ENCODE measurements at places on chromosomes 7 and 10.

DNA sequence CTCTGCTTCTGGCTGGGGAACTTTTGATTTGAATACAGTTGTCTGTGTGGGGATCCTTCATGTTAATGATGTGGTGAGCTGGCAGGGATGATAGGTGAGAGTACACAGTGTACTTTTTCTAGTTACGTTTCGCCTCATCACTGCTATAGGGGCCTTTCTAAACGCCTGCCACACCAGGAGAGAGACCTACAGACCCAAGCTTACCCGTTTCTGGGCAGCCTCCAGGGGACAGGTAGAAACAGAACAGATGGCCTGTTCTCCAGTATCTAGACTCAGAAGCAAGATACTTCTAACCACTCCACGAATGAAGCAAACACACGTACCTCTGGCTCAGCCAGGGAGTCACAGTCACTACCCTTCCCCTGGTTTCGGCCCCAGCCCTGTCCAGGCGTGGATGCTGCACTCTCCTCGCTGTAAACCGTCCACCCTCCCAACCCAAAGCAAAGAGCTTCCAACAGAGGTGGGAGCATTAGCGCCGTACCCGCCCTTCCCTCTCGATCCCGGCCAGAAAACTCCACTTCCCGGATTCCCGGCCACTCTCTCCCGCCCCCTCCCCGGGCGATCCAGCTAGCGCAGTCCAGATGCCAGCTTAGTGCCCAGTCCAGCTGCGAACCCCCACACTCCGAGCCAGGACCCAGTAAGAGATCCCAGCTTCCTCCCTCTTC lies 1.2 kb downstream of the CCDC6 start:
- DNase-seq = peak; percentile 29

GRCh38 chr7:90165724-90166123 lies 11.5 kb downstream of the STEAP1 start:
- no peak for DNase-seq

DNA sequence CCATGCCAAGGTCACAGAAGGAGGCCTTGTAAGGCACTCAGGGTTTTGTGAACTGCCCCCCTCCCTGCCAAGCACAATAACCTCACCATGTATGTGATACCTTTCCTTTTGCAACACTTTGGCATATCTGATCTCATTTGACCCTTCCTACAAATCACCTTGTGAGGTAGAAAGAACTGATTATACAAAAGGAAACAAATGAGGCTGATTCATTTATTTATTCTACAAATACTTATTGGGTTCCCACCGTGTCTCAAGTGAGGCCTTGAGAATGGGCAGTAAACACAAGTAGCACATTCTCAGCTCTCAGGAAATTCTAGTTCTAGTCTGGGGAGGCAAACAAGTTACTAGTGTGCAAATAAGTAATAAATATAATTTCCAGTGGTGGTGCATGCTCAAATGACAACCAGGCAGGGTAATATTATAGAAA lies 19.6 kb downstream of the PLCE1 start:
- no peak for DNase-seq

DNA sequence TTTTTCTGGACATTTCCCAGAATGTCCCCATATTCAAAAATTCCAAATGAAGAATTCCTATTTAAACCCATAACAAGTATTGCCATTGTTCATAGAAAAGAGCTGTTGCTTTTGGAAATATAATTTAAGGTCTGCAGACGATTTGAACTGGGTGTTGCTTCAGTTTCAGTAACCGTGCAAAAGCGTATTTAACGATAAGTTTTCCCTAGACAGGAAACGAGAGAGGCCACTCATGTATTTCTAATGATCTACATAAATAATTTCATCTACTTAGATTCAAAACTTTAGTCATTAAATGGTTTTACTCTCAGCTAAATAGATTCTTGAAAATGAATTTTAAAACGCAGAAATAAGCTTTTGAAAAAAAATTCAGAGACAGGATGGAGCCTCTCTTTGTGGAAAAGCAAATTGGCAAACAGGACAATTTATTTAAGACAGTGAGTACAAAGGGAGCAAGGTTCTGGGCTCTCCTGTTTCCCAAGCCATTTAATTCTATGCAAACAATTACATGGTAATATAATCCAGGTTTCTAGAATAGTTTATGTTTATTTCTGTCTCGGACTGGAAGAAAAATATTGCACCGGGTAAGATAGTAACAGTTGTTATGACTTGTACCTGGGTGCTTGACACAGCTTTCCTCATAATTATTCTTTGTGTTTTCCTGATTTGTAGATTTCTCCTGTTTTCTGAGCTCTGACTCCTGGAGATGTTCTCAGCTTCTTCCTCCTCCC lies 263.0 kb downstream of the BAMBI start:
- DNase-seq = no peak

GRCh38 chr10:123645615-123646014 lies 20.5 kb upstream of the GPR26 start:
- no peak for DNase-seq

DNA sequence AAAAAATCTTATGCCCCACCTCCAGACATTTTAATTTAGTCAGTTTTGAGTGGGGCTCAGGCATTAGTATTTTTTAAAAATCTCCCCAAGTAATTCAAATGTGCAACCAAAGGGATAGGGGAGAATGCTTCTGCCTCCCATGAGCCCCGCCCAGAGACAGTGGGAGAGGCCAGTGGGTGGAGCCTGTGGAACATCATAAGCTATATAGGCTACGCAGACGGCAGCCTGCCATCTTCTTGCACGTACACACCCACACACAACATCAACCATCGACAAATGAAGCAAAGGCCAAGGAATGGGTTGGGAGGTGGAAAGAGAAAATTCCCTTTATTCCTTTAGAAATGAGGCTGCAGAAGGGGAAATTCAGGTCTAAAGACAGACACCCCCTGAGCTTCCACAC lies 25.2 kb downstream of the CREB3L2 start:
- DNase-seq = no peak

DNA sequence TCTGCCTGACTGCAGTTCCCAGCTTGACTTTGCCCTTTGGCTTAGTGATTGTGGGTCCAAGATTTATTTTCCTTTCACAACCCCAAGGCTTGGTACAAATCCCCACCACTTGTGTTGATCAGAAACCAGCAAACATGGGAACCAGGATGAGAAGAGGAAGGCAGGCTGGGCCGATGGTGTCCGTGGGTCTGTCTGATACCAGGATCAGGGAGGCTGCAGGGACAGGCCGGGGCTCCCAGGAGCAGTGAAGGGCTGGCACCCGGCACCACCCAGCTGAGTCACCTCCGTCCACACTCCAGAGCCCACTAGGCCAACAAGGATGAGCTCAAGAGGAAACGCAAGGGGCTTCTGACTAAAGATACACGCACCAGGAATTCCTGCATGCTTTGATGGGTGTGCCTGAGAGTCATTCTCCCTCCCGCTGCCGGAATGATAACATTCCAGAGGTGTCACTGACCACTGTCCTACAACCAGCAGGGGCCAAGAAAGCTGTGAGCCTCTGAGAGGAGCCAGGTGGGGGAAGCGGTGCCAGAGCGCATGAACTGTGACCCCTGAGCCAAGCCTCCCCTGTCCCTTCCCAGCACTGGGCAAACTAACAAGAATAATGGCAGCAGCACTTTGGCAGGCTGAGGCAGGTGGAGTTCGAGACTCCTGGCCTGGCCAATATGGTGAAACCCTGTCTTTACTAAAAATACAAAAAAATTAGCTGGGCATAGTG lies 29.2 kb upstream of the PROSER2 start:
- no peak for DNase-seq

DNA sequence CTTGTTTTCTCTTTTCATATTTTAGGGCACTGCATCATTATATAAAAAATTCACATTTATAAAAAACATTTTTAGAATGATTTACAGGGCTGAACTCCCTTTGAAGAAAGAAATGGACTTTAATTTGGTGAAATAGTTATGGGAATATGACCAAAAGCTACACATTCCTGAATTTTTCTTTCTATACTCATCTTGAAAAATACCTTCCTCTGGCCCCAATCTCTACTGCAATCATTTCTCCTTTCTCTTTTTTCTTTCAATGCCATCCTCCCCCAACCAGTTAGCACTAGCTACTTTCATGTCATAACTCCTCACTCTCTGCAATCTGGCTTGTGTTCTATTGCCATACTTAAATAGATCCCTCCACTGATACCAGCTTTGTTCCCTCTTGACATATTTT lies 6.2 kb downstream of the WNT8B start:
- no peak for DNase-seq

DNA sequence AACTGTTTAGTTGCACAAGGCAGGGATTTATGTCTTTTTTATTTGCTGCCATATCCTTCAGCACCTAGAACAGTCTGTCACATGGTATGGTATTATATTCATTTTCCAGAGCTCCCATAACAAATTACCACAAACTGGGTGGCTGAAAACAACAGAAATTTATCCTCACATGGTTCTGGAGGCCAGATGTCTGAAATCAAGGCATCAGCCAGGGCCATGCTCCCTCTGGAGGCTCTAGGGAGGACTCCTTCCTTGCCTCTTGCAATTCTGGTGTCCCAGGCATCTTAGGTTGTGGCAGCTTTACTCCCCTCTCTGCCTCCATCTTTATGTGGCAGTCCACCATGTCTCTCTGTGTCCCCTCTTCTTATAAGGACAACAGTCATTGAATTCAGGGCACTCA lies 43.1 kb downstream of the MET start:
- DNase-seq = no peak

DNA sequence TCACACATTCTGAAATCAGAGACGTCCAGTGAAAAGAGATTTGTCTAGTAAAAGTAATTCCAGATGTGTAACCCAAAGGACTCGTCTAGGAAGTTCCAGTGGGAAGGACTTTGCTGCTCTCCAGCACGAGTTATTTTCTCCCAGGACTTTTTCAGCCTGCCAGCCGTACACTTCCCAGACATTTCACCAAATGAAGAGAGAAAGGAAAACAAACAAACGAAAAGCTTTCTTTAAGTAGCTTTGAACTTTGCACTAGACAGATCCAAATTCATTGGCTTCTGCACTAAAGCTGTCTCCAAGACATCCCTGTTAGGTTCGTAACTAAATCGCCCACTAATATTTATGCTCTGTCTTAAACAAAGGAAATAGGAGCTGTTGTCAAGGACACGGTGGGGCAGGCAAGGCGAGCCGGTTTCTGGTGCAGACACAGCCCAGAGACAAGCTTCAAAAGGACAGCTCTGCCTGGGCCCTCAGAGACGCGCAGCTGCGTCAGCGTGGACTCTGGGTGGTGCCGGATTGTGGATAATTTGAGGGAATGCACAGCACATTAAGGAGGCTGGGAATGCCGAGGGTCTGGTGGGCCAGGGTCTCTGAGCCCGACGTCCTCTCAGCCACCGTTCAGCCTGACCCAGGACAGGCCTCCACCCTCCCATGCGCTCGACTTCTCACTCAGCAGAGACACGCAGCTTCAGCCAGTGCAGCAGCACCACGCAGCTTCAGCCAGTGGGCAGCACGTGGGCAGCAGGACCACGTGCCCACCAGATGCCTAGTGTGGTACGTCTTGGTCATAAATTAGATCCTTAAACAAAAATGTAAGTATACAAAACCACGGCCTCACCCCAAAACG lies 64.1 kb upstream of the INSIG1 start:
- no peak for DNase-seq

DNA sequence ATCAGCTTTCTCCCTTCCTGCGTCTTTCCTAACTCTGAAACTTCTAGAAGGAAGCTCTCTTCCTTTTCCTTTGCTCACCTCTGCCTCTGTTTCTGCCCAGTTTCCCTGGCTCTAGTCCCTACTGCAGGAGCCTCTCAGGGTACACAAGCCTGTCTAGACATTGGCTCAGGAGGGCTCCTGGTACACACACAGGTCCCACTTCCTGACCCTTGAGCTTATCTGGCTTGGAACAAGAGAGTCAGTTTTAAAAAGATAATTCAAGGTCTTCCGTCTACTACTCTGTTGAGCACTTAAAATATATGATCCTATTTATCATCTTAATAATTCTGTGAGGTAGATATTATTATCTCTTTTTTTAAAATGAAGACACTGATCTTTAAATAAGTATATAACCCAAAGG lies 140.7 kb downstream of the RTKN2 start:
- no peak for DNase-seq

GRCh38 chr7:40742270-40742669 lies 607.5 kb downstream of the SUGCT start:
- DNase-seq = no peak

DNA sequence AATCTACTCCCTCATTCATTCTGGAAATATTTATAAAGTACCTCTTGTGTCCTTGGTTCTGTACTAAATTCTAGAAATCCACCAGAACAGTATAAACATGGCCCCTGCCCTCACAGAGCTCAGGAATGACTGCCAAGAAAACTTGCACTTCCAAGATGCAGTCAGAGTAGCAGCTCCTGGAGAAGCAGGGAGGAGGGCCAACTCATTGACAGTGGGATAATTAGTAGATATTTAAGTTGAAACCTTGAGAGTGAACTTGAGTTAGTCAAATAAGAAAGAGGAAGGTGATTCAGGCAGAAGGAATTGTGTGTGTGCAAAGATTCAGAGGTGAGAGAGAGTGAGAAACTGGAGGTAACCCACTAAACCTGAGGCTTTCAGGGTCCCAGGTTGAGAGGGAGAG lies 182.2 kb upstream of the INHBA start:
- no peak for DNase-seq

GRCh38 chr7:73891178-73891885 lies 30.4 kb downstream of the TMEM270 start:
- DNase-seq = no peak

GRCh38 chr10:107546986-107547385 lies 382.5 kb upstream of the SORCS1 start:
- no peak for DNase-seq

- no peak for DNase-seq
Measured at GRCh38 chr10:27536437-27536836, 32.3 kb downstream of the RAB18 start.

DNA sequence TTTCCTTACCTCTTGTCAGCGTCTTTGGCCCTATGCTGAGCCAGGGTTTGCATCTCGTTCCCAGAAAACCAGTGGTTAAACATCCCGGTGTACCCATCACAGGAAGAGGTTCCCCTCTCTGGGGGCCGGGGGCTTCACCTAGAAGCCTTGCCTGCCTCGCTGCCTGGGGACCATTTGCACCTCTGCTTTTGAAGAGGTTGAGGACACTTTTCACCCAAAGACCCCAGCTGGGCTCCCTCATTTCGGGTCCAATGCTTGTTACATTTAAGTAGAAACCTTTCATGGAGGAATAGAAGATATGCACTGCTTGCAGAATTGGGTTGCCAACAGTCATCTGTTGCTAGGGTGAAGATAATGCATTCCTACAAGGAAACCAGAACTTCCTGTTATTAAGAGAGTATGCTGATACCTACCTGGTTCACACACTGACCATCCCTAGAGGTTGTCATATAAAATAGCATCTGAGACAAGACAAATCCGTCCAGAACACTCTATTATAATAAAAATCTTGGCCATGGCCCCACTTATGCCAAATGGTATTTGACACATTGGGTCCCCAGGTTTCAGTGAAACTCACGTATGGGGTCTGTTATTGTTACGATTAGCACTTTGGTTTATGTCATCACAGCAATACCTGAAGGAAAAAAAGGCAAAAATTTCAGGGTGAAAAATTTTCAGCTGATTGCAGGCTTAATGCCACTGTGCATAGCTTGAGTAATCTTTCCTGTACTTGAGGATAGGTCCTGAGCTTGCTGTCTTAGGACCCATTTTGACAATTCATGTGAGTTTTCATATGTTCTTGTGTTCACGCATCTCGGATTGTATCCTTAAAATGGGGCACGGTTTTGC lies 917 bp downstream of the ZNF365 start:
- peak; percentile 28 for DNase-seq

- no peak for DNase-seq
Measured at GRCh38 chr10:35000936-35001335, 89.2 kb downstream of the CUL2 start.
